ENCODE measurements at places on chromosomes 11 and 22.
A peak's percentile ranks its signal among the peaks of the same experiment; 100 is the strongest.

DNA sequence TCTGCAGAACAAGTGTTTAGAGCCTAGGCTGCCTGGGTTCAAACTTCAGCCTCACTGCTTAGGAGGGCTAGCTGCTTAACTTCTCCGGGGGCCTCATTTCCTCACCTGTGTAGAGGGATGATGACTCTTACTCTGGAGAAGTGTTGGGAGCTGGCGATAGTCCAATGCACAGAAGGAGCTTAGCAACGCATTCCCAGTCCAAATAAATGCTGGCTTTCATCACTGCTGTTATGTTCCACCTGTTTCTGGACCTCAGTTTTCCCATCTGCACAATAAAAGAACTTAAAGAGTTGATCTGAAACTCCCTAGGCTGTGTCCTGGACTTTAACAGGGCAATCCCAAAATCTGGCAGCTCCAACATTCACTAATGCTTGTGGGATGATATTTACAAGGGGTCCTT is 337.8 kb downstream of the MIAT start:
- no peak overlapping the region for H3K4me3 ChIP-seq
- H3K27ac ChIP-seq: no peak overlapping the region
- H3K27me3 ChIP-seq: no peaks in the 10 kb centered on the region
- no peaks in the 10 kb centered on the region for H3K36me3 ChIP-seq
- no peak for DNase-seq

GRCh38 chr11:74534216-74534945 is 40.9 kb upstream of the LIPT2 start:
- H3K27ac ChIP-seq: no peak overlapping the region
- no peaks in the 10 kb centered on the region for H3K4me1 ChIP-seq
- DNase-seq: no peak
- H3K36me3 ChIP-seq: no peaks in the 10 kb centered on the region
- H3K27me3 ChIP-seq: no peaks in the 10 kb centered on the region

DNA sequence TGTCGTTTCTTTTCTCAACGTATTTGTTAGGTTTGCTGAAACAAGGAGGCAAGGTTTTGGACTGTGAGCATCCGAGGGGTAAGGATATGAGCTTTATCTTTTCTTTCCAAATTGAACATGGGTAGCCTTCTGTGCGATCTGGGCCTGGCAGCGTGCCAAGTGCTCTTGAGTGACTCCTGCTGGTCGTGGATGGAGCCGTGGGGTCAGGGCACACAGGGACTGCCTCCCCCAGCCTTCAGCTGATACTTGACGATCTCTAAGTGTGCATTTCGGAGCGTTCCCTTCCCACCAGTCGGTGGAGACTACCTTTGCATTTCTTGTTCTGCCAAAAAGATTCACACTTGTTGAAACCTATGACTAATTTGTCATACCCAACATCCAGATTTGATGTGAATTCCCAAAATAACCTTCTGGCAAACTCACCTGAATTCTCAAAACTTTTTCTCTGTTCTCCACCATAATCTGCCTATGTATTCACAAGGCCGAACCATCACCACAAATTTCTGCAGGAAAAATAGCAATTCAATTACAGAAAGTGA is 40.1 kb upstream of the CLMP start:
- H3K4me3 ChIP-seq: no peak overlapping the region
- no peak overlapping the region for H3K27ac ChIP-seq

- H3K27me3 ChIP-seq: no peaks in the 10 kb centered on the region
- peak overlapping the region; percentile 89 for H3K4me3 ChIP-seq
- peaks cover 8% of the 10 kb centered on the region for H3K4me1 ChIP-seq
- peaks cover 56% of the 10 kb centered on the region for H3K36me3 ChIP-seq
- no peak for DNase-seq
- H3K27ac ChIP-seq: peak overlapping the region; percentile 93
These were observed 442 bp downstream of the COPB1 start for GRCh38 chr11:14499178-14499559.

DNA sequence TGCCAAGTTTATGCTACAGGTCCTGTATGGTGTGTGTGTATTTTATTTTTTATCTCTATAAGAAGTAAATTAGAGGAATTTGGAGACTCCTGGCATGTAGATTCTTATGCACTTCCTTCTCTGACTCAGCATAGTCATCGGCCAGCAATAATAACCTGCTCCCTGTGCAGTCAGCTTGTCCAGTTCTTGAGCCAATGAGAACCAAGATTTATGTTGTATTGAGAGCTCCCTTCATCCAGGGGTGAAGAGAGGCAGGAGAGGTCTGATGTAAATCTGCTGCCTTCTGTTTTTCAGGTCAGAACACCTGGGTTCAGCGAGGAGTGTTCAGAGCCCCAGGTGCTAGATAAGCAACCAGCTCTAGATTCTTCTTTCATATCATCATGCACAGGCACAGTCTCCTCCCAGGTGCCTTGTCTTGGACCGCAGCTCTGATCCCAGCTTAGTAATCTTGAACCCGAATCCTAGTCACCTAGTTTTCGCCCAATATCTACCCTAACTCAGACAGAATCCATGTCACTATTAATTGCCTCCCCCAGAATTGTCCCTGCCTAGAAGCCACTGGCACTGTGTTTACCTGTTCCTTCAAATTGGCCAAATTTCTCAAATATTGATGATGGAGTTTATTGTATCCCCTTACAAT is 328.2 kb upstream of the NCAM1 start:
- H3K27me3 ChIP-seq: no peaks in the 10 kb centered on the region
- no peaks in the 10 kb centered on the region for H3K36me3 ChIP-seq
- no peak overlapping the region for H3K4me3 ChIP-seq
- no peak overlapping the region for H3K27ac ChIP-seq

GRCh38 chr11:77046060-77046501 is 11.9 kb downstream of the B3GNT6 start:
- H3K27ac ChIP-seq: no peak overlapping the region
- no peaks in the 10 kb centered on the region for H3K36me3 ChIP-seq
- peaks cover 10% of the 10 kb centered on the region for H3K4me1 ChIP-seq
- no peak for DNase-seq

Measured in heart left ventricle (tissue), 16 donors.